ENCODE measurements at places on chromosomes 2 and 18. TPM values are rescaled to one million over a fixed set of nuclear protein-coding genes. Genes with fewer than 3 reads are reported as not detected.

GRCh38 chr2:189024901-189025618, 50.9 kb downstream of the COL3A1 start:
- DNase-seq: no peak
- H3K36me3 ChIP-seq: no peaks in the 10 kb centered on the region

Gene KIF5C
- 0.21 TPM for total RNA-seq

Gene ALPP
- not detected for total RNA-seq

- peaks cover 4% of the 10 kb centered on the region for H3K27me3 ChIP-seq
- no peaks in the 10 kb centered on the region for H3K4me1 ChIP-seq
- H3K27ac ChIP-seq: no peak overlapping the region
- no peaks in the 10 kb centered on the region for H3K36me3 ChIP-seq
- no peak for DNase-seq
These were observed 298.8 kb downstream of the SP3 start for GRCh38 chr2:173666171-173666888.

DNA sequence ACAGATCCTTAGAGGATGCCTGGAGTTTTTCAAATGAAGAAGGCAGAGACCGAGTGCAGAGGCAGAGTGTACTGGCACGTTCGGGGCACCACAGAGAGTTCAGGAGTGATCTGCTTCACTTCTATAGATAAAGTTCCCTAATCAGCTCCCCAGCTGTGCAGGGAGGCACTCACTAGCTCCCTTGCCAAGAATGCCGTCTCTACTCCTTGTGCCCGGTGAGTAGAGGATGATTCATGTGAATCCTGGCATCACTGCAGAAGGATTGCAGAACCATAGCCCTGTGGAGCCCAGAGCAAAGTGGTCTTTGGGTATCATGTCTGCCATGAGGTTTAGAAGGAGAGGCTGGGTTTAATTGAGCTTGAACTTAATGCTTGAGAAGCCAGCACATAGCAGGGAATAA, 510.1 kb upstream of the RAB6C start:
- DNase-seq: no peak
- no peaks in the 10 kb centered on the region for H3K36me3 ChIP-seq
- no peak overlapping the region for H3K4me3 ChIP-seq
- H3K27ac ChIP-seq: no peak overlapping the region
- no peaks in the 10 kb centered on the region for H3K4me1 ChIP-seq

Gene IL1RL2
- total RNA-seq: 0.21 TPM

Gene SIX3
- not detected for total RNA-seq

Gene GDF7
- 1.1 TPM for total RNA-seq

Gene AKAIN1
- total RNA-seq: not detected

DNA sequence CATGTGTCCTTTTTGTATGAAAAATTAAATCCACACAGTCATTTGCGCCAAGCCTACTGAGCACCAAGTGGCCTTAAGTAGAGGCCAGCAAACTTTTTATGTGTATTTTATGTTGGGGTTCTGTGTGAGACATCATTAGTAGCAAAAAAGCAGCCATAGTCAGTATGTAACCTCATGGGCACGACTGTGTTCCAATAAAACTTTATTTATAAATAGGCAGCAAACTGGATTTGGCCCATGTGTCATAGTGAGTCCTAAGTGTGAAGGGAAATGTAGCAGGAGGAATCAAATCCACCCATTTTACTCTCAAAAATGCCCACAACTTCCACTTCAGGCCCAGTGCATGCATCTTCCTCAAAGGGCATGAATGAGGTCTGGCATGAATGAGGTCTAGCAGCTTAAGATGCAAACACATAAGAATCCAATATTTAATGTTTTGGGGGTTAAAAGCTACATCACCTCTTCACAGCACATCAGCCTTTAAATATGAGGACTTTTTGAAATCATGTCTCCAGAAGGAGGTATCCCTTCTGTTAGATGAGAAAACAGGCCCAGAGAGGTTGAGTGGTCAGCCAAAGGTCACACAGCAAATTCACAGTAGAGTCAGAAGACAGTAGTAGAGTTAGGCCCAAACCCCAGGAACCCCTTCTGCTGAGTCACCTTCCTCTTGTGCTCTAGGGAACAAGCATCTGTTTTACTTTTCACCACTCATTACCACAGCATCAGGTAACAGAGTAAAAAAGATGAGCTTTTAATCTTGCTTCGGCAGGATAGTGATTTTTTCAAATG, 45.6 kb downstream of the MREG start:
- H3K4me3 ChIP-seq: no peak overlapping the region
- no peak for DNase-seq
- no peaks in the 10 kb centered on the region for H3K27me3 ChIP-seq
- no peaks in the 10 kb centered on the region for H3K36me3 ChIP-seq
- no peaks in the 10 kb centered on the region for H3K4me1 ChIP-seq

Gene POTEI
- 0.16 TPM for total RNA-seq

Gene FKBP1B
- 16.8 TPM for total RNA-seq

Gene MPP4
- 7.6 TPM for total RNA-seq

GRCh38 chr18:21181766-21182165, 60.3 kb upstream of the GREB1L start:
- H3K27ac ChIP-seq: no peak overlapping the region
- H3K27me3 ChIP-seq: no peaks in the 10 kb centered on the region
- no peak for DNase-seq
- no peak overlapping the region for H3K4me3 ChIP-seq

DNA sequence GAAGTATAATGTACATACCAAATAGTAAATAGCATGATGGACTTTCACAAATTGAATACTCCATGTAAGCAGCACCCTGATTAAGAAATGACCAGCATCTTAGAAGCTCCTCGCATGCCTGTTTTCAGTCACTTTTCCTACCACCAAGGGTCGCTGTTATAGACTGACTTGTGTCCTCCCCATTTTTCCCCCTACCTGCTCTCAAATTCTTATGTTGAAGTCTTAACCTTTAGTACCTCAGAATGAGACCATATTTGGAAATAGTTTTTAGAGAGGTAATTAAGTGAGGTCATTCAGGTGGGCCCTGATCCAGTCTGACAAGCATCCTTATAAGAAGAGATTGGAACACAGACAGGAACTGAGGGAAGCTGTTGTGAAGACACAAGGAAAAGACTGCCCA, 125.9 kb downstream of the LYPD6 start:
- H3K4me1 ChIP-seq: no peaks in the 10 kb centered on the region
- H3K4me3 ChIP-seq: no peak overlapping the region
- no peaks in the 10 kb centered on the region for H3K36me3 ChIP-seq
- no peak overlapping the region for H3K27ac ChIP-seq

DNA sequence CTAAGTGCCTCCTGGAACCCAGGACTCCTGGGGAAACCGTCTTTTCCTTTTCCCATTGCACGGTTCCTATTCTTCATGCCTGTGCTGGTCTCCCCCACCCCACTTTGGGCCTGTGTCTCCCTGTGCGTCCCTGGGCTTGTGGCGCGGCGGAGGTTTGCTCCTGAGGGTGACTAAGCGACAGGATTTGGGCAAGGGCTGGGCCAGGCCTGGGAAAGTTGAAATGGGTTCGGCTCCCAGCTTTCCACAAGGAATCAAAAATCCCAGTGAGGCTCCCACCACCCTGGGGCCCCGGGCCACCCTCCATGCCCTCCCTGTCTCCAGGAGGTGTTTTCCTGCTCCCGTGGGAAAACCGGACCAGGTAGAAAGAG, 197.6 kb downstream of the NDUFA10 start:
- no peak overlapping the region for H3K4me3 ChIP-seq
- DNase-seq: no peak
- H3K27ac ChIP-seq: no peak overlapping the region
- H3K36me3 ChIP-seq: no peaks in the 10 kb centered on the region
- no peaks in the 10 kb centered on the region for H3K27me3 ChIP-seq
- H3K4me1 ChIP-seq: peaks cover 12% of the 10 kb centered on the region

Gene PLCL1
- total RNA-seq: 3.4 TPM

Gene LRP2
- total RNA-seq: not detected

GRCh38 chr18:45662468-45662867, 47.2 kb downstream of the SLC14A2 start:
- no peak overlapping the region for H3K27ac ChIP-seq
- H3K4me1 ChIP-seq: peaks cover 5% of the 10 kb centered on the region
- no peaks in the 10 kb centered on the region for H3K36me3 ChIP-seq
- no peaks in the 10 kb centered on the region for H3K27me3 ChIP-seq
- H3K4me3 ChIP-seq: no peak overlapping the region
- no peak for DNase-seq

Gene GALNT5
- not detected for total RNA-seq

DNA sequence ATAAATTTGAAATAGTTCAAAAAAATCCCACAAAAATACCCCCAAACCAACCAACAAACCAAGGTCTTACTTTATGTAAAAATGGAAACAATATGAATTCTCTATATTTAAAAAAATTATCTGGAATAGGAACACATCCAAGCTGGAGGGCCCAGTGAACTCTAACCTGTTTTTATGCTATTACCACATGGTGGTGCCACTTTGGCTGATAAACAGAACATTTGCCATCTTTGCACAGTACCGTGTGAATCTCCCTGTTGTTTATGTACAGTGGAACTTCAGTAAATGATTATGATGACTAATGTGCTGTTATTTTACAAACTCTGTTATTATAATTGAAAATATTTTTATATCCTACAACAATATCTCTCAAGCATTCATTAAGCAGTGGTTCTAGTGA, 145.3 kb upstream of the SMAD7 start:
- H3K36me3 ChIP-seq: no peaks in the 10 kb centered on the region
- H3K4me1 ChIP-seq: peaks cover 5% of the 10 kb centered on the region
- H3K27ac ChIP-seq: no peak overlapping the region

DNA sequence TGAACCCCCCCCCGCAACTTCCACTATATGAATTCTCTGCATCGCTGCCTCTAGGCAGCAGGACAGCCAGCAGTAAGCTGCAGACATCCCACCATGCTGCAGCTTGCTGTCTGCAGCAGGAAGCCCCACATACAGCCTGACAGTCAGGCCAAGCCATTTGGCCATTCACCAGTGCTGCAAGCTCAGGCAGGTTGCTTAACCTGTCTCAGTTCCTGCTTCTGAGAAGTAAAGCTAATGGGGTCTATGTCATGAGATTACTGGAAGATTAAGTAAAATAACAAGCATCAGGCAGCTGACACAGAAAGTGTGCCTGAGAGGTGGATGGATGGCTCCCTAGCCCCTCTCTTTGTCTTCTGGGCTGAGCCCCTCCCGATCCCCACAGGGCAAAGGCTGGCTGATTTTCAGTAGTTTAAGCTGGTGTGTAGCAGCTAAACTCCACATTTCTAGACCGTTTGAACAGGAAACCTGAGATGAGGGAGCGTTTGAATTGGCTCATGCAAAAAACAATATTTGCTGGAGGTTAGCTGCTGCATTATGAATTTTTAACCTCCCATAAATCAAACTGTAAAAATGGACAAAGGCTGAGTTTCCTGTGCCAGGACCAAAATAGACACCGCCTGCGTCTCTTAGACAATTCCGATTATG, 193.8 kb upstream of the ARL4C start:
- peak; percentile 97 for DNase-seq
- no peak overlapping the region for H3K4me3 ChIP-seq
- peaks cover 40% of the 10 kb centered on the region for H3K4me1 ChIP-seq
- H3K27ac ChIP-seq: peak overlapping the region; percentile 75
- H3K36me3 ChIP-seq: no peaks in the 10 kb centered on the region
- H3K27me3 ChIP-seq: no peaks in the 10 kb centered on the region

Gene TMEM200C
- total RNA-seq: 0.07 TPM

- no peaks in the 10 kb centered on the region for H3K4me1 ChIP-seq
- no peak overlapping the region for H3K4me3 ChIP-seq
These were observed 124.8 kb downstream of the DYM start for GRCh38 chr18:49335677-49336076.

DNA sequence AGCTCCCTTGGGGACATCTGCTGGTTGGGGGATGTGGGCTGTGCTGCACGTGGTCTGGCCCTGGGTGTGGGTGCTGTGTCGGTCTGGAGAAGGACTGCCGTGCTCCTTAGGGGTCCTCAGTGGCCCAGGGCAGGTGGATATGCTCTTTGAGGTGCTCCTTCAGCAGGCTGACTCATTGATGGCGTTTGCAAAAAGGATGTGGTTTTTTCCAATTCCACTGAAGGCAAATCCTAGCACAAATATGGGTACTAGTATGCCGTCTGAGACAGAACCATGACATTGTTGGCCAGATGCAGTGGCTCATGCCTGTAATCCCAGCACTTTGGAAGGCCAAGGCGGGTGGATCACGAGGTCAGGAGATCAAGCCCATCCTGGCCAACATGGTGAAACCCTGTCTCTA, 3.3 kb downstream of the PPP1R7 start:
- peaks cover 4% of the 10 kb centered on the region for H3K36me3 ChIP-seq
- no peak for DNase-seq
- H3K27me3 ChIP-seq: no peaks in the 10 kb centered on the region
- H3K4me1 ChIP-seq: peaks cover 19% of the 10 kb centered on the region
- H3K4me3 ChIP-seq: no peak overlapping the region
- no peak overlapping the region for H3K27ac ChIP-seq

DNA sequence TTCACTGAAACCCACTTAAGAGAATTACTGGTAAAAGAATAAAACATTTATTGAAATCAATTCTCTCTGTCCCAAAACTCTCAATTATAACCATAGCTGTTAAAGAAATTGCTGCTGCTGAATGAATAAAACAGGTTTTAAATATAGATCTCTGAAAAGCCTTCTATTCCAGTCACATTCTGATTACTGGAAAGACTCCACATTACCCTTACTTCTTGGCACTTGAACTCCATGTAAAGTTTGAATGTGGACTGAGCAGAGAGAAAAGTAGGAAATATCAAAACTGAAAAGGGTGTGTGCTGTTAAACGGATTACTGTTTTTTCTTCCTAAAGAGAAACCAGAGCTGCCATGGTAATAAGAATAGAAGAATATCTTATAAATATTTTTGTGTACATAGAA, 655.3 kb upstream of the SETBP1 start:
- H3K4me1 ChIP-seq: no peaks in the 10 kb centered on the region
- DNase-seq: no peak
- no peaks in the 10 kb centered on the region for H3K36me3 ChIP-seq
- H3K27me3 ChIP-seq: no peaks in the 10 kb centered on the region
- no peak overlapping the region for H3K4me3 ChIP-seq

- no peaks in the 10 kb centered on the region for H3K27me3 ChIP-seq
- H3K27ac ChIP-seq: no peak overlapping the region
- H3K4me3 ChIP-seq: no peak overlapping the region
- no peaks in the 10 kb centered on the region for H3K4me1 ChIP-seq
- no peaks in the 10 kb centered on the region for H3K36me3 ChIP-seq
- DNase-seq: no peak
These were observed 82.5 kb downstream of the ZNF804A start for GRCh38 chr2:184680825-184681224.

DNA sequence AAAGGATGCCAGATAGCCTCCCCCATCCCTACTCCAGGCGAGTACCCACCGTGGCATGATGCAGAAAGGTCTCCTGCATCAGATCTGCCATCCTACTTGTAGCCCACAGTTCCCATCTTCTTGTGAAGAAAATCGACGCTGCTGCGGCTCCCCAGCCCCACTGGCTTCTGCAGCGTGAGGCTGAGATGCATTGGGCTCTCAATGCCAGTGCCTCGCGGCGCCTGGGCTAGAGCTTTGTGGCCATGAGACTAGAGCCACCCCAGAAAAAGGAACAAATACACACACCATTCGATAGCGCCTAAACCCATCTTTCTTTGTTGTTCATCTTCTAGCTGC, 2.8 kb downstream of the NOL4 start:
- peaks cover 9% of the 10 kb centered on the region for H3K4me1 ChIP-seq
- H3K4me3 ChIP-seq: no peak overlapping the region
- peak; percentile 4 for DNase-seq
- peaks cover 81% of the 10 kb centered on the region for H3K27me3 ChIP-seq
- H3K36me3 ChIP-seq: no peaks in the 10 kb centered on the region

Gene ANKRD53
- total RNA-seq: 2.2 TPM

Gene MBD2
- 105 TPM for total RNA-seq

Gene DUSP19
- 1.9 TPM for total RNA-seq

Gene BMPR2
- total RNA-seq: 113 TPM
